ENCODE measurements at places on chromosomes 12 and 14.

GRCh38 chr14:77102154-77102553, 4.1 kb downstream of the CIPC start:
- H3K4me3 ChIP-seq: no peak overlapping the region
- H3K36me3 ChIP-seq: peaks cover 13% of the 10 kb centered on the region
- no peak overlapping the region for H3K27ac ChIP-seq
- DNase-seq: no peak
- no peaks in the 10 kb centered on the region for H3K27me3 ChIP-seq
- H3K4me1 ChIP-seq: peaks cover 12% of the 10 kb centered on the region

GRCh38 chr12:117330441-117331113, 30.8 kb downstream of the NOS1 start:
- no peak for DNase-seq
- H3K36me3 ChIP-seq: no peaks in the 10 kb centered on the region
- no peaks in the 10 kb centered on the region for H3K4me1 ChIP-seq

DNA sequence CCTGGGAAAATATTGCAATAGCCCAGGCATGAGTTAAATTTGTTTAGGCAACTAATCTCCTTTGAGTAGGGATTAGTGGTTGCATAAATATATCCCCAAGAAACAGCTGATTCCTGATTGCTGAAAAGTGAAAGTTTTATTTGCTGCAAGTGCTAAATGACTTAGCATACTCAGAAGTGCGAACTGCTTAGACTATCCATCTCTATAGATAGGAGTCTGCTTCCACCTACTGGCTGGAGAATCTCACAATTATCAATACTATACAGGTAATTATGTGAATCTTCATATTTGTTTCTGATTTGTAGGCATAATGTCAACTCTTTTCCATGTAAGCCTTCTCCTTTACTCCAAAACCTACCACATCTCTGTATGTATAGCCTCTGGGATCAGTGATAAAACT, 12.0 kb upstream of the SLCO1B3 start:
- DNase-seq: no peak
- no peaks in the 10 kb centered on the region for H3K27me3 ChIP-seq
- no peak overlapping the region for H3K27ac ChIP-seq
- no peaks in the 10 kb centered on the region for H3K4me1 ChIP-seq

DNA sequence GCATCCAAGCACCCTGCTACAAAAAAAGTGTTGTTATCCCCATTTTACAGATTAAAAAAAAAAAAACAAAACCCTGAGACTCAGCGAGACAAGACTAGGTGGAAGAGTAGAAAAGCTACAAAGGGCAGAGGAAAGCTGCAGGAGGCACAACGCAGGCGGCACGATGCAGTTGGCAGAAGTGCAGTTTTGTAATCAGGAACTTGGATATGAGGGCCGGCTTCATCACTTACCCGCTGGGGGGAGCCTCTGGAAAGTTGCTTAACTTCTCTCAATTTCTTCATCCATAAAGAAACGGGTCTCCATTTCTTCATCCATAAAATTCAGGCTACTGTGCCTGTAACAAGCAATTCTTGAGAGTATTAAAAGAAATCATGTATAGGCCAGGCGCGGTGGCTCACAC, 33.1 kb upstream of the CCDC60 start:
- H3K4me3 ChIP-seq: no peak overlapping the region
- no peaks in the 10 kb centered on the region for H3K36me3 ChIP-seq
- no peak for DNase-seq
- H3K27ac ChIP-seq: no peak overlapping the region
- no peaks in the 10 kb centered on the region for H3K4me1 ChIP-seq

DNA sequence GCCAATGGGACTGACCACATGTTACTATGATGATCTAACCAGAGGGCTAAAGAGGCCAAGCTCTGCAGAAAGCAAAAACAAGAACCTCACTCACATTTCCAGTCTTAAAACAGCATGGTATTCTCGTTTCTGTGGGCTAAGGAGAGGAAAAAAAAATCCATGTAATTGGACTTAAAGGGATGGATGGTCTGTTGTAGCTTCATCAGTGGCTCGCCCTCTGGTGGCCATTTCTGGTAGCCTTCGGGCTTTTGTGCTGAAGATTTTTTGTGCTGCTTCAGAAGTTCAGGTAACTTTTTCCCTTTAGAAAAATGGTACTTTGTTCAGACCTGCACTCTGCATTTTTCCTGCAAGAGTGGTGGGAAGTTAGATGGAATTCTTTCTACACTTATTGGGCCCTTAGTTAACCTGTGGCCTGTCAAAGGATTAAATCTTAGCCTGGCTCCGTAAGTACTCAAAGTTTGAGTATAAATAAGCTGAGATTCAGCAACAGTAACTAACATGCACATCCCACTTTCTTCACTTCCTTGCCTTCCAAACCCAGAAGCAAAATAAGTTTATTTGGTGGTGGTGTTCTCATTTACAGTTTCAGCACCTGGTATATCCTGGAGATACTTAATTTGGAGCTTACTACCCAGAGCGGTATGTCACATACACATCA, 22.3 kb downstream of the DCAF4 start:
- DNase-seq: peak; percentile 87
- no peak overlapping the region for H3K4me3 ChIP-seq
- no peak overlapping the region for H3K27ac ChIP-seq

All from H1 (cell line).